Stimulated activated CD4-positive, alpha-beta T cell treated with anti-CD3 and anti-CD28 coated beads, TNF-alpha, amount 100 ng/mL, for 24 hours (primary cell): ENCODE measurements at places on chromosomes 16 and 17.

DNA sequence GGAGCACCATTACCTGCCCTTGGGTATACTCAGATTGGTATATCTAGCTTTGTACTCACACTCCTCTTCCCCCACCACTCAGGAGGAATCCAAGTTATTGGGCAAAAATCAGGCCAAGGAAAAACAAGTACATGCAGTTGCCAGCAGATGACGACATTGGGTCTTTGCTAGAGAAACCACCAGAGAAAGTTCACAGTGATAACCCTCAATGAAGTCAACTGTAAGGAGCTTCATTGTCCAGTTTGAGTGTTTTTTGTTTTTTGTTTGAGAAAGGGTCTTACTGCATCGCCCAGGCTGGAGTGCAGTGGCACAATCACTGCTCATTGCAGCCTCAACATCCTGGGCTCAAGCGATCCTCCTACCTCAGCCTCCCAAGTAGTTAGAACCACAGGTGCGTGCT is 34.6 kb upstream of the TOX3 start:
- no peak for DNase-seq

DNA sequence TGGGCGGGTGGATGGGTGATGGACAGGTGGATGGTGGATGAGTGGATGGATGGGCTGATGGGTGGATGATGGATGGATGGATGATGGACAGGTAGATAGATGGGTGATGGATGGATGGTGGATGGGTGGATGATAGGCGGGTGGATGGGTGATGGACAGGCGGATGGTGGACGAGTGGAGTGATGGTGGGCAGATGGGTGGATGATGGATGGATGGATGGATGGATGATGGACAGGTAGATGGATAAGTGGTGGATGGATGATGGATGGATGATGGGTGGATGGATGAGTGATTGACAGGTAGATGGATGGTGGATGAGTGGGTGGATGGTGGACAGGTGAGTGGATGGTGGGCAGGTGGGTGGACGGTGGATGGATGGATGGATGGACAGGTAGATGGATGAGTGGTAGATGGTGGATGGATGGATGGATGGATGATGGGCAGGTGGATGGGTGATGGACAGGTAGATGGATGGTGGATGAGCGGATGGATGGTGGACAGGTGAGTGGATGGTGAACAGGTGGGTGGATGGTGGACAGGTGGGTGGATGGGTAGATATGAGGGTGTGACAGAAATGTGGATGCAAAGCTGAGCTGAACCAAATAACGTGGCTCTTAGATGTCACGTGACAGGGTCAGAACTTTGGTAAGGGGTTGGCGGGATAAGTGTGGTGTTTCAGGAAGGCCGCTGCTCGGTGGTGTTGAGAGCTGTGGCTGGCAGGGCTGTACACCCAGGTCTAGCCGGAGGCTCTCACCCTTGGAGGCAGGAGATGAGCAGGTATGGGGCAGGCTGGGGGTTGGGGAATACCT is 234.3 kb upstream of the CIBAR2 start:
- DNase-seq, result no peak

DNA sequence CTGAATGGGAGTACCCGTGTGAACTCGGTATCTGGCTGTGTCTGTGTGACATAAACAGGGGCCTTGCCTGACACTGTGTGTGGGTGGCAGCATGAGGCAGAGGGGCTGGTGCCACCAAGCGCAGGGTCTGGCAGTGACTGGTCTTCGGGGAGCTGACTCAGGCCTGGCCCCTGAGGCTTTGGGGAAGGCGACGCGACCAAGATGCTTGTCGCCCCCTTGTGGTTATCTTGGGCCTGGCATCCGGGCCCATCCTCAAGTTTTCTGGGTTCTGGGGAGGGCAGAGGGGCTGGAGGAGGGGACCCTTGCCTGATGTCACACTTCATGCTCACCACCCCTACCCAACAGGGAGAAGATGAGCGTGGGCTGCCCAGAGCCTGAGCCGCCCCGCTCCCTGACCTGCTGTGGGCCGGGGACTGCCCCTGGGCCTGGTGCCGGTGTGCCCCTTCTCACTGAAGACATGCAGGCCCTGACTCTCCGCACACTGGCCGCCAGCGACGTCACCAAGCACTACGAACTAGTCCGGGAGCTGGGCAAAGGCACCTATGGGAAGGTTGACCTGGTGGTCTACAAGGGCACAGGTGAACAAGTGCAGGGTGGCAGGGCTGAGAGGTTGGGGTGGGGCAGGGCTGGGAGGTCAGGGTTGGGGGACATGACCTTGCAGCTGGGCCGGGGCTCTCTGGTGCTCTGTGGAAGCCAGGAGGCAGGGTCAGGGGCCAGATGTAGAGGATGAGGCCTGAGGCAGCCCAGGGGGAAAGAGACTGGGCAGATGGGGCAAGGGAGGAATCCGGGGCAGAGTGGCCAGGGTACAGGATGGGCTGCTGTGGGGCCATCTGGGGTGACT is 24.9 kb downstream of the SBK1 start:
- DNase-seq, result peak; percentile 46

DNA sequence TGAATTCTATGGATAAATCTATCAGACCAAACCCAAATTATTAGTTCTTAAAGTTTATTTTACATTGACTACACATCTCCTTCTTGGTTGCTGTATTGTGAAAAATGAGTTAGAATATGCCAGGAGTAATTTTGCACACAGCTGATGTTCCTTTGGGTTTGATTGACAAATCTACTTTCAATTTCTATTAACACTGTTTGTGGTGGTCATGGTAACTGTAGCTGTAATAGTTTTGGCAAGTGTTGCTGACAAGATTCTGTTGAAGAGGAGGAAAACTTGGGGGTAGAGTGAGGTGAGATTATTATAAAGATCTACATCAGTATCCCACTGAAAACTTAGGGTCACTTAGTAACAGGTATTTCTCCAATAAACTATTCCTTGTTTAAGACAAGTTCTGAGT is 30.3 kb downstream of the MRTFB start:
- no peak for DNase-seq

GRCh38 chr17:32520104-32520701 is 33.4 kb downstream of the CDK5R1 start:
- DNase-seq, result peak; percentile 54

- no peak for DNase-seq
These were observed 6.0 kb downstream of the STAC2 start for GRCh38 chr17:39219647-39220154.

GRCh38 chr16:89969741-89970410 is 21.3 kb downstream of the DEF8 start:
- no peak for DNase-seq

- no peak for DNase-seq
These were observed 590.1 kb downstream of the WWOX start for GRCh38 chr16:78689536-78689935.
